ENCODE measurements at places on chromosomes 3 and 15.
A peak's percentile ranks its signal among the peaks of the same experiment; 100 is the strongest.

DNA sequence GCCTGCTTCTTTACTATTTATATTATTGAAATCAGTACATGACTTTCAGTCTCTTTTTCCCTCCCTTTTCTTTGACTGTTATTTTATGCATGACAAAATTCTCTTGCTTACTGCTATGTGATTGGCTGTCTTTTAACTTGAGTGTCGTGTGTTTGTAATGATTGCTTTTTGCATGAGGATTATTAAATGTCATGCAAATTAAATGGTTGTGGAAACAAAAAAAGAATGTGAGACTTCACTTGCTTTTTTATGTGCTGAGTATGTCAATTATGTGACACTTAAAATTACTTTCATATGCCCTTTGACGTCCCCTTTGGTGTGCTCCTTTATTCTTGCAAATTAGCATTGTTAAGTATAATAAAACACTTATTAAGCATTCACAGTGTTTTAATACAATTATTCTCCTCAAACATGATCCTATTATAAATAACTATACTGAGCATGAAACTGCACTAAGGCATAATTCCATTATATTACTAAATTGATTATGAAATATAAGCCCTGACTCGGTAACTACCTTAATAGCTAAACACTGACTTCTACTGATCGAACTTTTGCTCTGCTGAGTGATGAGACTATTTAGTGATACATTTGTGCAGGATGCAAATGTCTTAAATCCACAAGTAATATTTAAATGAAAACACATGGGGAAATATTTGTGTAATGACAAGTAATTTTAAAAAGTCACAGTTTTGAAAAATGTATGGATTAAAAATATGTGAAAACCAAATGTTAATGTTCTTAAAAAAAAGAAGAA is 401.7 kb downstream of the NLGN1 start:
- no peak for DNase-seq

DNA sequence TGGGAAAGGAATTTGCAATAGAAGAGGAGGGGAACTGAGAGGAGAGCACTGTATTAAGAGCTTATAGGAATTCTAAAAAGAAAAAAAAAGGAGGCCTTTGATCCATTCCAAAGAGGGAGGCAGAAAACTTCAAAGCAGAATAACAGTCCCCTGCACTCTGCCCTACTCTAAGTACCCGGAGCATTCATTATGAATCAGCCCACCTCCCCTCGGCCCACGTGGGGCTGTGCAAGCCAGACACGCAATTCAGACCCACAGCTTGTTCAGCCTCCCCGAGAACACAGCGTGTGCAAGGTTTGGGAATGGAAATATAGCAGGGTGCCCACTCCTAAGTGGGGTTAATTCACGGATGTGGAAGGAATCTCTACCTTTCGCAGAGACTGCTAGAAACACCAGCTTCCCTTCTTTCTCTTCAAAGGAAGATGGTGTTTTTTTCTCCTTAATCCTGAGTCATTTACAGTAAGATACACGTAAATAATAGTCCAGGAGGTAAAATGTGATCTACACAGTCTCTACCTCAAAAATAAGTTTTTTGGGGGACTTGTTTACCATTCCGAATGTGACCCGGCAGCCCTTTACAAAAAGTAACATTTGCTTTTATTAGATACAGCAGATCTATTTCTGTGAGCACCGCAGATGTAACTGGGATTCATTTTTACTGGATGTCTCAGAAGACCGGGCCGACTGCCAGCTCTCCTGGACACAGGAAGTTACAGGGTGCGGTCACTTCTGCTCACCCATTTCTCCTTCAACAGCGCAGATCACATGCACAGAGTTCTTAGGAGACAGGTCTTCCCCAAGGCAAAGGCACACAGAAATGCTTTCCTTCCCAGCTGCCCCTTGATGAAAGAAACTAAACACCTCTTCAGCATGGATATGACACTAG is 768.5 kb upstream of the CFAP20DC start:
- DNase-seq = peak; percentile 24

DNA sequence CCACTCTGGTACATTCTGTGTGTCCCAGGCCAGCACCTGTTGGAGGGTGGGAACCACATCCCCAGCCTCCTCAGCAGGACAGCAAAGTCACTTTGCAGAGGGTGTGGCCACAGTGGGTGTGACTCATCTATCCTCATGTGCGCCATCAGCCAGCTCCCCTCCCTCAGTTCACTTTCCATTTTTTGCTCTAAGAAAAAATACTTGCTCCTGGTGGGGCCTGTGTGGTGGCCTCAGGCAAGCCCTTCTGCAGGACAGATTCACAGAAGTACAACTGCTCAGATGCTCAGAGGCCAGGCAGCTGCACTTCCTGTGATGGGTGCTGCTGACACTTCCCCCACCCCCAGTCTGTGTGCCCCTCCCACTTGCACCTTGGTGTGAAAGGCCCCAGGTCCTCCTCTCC is 78.3 kb upstream of the ALDH1L1 start:
- DNase-seq = no peak

- DNase-seq = no peak
These were observed 26.6 kb upstream of the BLM start for GRCh38 chr15:90690585-90690984.

DNA sequence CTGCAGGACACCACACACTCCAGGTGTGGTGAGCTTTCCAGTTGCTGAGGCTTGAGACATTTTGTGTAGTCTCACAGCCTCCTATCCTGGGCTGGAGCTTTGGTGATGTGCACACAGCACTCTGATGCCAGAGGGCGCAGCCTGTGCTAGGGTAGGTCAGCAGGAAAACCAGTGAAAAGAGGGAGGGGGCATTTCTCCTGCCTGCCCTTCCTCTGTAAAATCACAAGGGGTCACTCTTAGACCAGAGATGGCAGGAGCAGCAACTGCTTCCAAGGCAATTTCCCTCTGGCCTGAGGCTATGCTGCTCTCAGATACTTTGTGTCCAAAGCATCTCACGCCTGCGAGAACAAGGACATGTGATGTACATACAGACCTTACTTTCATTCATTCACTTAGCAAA is 16.5 kb upstream of the MUSTN1 start:
- no peak for DNase-seq

DNA sequence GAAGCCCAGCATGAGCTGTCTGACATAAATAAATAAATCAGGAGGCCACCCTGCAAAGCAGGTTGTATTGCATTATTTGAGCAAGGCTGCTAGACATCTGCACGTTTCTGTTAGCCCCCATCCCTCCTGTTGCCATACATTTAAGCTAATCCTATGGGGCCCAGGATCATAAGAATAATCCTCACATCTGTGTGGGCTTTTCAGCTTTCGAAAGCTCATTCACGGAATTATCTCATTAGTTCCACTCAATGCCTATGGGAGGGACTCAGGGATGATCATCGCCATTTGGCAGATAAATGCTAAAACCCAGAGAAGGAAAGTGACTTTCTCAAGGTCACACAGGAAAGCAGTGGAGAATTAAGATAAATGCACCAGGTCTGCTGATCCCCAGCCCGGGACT is 123.4 kb downstream of the TLE3 start:
- no peak for DNase-seq
